Right ventricle myocardium superior (tissue), 1 donor: ENCODE measurements at places on chromosomes 6 and 20. TPM values are rescaled to one million over a fixed set of nuclear protein-coding genes. Genes with fewer than 3 reads are reported as not detected.

DNA sequence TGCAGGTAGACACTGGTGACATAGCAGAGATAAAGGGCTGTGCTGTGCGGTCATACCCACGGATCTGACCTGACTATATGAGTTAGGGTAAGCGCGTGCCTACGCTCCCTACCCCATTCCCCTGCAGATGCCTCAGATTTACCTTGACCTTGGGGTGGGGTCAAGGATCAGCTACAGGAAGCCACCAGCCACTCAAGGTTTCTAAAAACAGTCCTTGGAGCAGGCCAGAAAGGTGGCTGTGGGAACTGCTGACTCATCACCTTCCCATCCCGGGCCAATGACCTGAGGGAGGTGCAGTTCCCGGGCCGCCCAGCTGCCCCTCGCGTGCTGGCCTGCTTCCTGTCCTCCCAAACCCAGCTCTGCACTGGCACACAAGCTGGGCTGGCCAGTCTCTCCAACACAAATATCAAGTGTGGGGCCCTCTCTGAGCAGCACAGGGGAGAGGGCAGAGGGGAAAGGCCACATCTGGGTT, 23.0 kb downstream of the KCNK5 start:
- DNase-seq, result no peak

The EYA2 gene
- total RNA-seq, result 0.65 TPM

- DNase-seq, result no peak
These were observed 208.0 kb upstream of the KCNQ5 start for GRCh38 chr6:72413884-72414283.

The TCEA2 gene
- total RNA-seq, result 34.6 TPM

DNA sequence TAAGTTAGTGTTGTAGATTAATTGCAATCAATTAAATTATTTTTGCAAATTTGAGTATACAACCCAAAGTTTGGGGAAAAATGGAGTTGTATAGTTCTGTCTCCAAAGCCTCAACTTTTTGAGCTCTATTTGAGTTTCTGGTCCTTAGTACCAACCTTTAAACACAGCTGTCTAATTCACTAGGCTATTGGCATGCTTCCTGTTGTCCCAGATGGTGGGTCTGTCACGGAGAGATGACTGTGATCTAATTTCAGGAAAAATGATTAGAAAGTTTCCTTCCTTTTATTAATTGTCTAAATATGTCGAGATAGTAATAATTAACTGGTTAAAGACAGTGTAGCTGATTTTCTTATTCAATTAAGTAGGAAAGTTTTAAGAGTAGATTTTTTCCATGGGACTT, 109.6 kb downstream of the SCAF8 start:
- no peak for DNase-seq

The KHDRBS2 gene
- total RNA-seq, result not detected

The PTK7 gene
- 1.4 TPM for total RNA-seq

The OPRL1 gene
- 0.75 TPM for total RNA-seq

DNA sequence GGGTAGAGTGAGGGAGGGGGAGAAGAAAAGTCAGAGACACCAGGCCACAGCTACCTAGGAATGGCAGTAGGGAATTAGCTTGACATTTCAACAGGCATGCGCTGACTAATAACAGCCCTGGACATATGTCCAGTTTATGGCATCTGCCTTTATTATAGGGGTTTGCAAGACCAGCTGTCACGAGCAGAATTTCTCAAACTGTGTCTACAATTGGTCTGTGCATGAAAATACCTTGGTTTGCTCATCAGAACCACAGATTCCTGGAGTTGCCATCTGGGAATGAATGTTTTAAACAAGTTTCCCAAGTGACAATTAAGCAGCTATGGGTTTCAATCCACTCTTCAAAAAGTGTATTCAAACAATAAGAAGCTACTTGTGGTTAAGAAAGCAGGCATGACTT, 110.3 kb upstream of the ENPP5 start:
- no peak for DNase-seq

The E2F1 gene
- total RNA-seq, result 1.1 TPM

DNA sequence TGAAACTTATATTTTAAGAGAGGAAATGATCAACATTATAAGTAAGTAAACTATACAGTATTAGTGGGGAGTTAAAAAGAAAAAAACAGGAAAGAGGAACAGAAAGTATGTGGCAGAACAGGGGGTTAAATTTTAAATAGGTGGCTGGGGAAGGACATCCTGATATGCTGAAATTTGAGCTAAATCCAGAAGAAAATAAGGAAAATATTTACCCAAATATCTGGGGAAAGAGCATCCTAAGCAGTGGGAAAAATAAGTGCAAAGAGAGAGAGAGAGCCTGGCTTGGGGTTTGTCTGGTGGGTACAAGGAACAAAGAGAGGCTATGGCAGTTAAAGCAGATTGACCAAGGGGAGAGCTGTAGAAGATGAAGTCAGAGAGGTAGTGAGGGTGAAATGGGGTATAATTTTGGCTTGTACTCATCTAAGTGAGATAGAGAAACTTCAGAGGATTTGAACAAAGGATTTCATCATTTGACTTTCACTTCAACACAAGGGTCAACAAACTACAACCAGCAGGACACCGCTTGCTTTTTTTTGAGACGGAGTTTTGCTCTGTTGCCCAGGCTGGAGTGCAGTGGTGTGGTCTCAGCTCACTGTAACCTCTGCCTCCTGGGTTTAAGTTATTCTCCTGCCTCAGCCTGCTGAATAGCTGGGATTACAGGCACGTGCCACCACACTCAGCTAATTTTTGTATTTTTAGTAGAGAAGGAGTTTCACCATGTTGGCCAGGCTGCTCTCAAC, 328.4 kb upstream of the CNR1 start:
- DNase-seq, result no peak

DNA sequence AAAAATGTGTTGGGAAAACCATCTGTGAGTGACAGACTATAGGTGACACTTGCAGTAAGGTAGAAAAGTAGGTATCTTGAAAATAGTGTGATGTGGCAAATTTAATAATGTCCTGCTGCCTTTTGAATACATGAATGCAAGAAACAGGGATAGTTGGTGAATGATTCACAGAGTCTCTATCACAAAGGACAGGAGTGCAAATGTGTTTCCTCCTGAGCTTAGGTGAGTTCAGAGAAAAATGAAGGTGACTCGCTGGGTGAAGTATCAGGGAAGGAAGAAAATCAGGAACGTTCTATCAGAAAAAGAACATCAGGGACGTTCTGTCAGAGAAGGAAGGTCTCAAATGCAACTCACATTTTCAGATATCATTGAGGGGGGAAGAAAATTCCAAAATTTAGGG, 557.8 kb upstream of the SLC35B3 start:
- no peak for DNase-seq

The RAB44 gene
- total RNA-seq, result not detected

The COL11A2 gene
- total RNA-seq, result 0.94 TPM

GRCh38 chr6:75762063-75762462, 13.0 kb downstream of the MYO6 start:
- DNase-seq, result no peak

DNA sequence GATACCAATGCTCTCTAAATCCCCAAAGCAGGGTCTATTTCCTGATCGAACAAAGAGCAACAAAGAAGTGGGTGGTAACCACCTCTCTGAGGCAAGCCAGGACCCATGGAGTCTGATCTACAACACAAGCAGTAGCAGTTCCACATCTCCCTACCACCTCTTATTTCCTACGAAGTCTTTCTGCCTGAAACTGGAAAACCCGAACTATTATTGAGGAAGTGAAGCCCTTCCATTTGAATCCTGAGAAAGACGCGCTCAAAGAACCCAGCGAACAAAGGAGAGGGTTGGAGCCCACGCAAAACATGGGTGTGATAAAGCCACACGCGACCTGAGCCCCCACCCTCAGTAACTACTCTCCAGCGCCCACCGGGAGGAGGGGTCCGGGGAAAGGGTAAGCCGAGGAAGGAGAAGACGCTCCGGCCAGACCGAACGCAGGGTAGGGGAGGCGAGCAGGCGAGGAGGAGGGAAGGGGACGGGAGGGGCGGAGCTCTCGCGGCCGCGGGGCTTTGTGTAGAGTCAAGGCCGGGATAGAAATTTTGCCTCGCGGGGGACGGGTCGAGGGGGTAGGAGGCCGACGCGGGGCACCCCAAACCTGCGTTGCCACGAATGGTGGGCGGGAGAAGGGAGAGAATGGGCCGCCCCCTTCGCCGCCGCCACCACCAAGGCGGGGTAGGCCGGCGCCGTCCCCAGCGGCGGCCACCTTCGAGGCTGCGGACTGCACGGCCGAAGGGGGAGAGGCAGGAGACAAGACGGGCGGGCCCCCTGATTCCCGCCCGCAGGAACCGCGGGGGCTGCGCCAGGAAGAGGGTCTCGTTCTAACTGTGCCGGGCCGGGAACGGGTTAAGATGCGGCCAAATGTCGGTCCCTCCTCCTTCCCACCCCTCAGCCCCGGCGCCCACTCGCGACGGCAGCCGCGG, 802 bp downstream of the HDAC2 start:
- DNase-seq, result peak; percentile 73

- no peak for DNase-seq
These were observed 89.2 kb downstream of the FAM83B start for GRCh38 chr6:54935739-54936138.

DNA sequence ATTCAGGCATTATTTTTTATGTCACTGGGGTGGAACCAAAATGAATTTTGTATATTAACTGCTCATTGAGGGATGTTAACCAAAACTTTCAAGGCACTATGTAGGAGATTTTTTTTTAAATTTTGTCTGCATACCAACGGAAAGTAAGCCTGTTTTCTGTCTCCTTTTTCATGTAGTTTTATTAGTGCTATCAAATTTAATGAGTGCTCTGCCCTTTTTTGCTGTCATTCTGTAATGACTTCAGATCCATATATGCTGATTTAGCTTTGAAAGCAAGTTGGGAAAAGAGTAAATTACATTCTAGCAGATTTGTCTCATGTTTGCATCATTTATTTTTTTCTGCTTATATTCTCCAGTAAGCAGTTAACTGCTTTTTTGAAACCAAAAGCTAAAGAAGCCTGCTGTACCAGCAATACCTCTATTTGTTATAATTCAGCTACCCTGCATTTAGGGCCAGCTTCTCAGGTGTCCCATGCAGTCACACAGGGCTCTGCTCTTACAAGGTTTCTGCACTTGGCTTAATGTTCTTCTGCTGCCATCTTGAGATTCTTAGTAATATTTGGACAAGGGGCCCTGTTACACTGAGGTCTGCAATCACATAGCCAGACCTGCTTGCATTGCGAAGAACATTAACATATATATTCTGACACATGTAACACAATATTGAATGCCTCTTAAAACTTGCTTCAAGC, 429.0 kb downstream of the UTRN start:
- no peak for DNase-seq

- no peak for DNase-seq
These were observed 39.5 kb downstream of the FAM110A start for GRCh38 chr20:872855-873520.

- no peak for DNase-seq
These were observed 4.8 kb downstream of the COL19A1 start for GRCh38 chr6:69871107-69871506.

DNA sequence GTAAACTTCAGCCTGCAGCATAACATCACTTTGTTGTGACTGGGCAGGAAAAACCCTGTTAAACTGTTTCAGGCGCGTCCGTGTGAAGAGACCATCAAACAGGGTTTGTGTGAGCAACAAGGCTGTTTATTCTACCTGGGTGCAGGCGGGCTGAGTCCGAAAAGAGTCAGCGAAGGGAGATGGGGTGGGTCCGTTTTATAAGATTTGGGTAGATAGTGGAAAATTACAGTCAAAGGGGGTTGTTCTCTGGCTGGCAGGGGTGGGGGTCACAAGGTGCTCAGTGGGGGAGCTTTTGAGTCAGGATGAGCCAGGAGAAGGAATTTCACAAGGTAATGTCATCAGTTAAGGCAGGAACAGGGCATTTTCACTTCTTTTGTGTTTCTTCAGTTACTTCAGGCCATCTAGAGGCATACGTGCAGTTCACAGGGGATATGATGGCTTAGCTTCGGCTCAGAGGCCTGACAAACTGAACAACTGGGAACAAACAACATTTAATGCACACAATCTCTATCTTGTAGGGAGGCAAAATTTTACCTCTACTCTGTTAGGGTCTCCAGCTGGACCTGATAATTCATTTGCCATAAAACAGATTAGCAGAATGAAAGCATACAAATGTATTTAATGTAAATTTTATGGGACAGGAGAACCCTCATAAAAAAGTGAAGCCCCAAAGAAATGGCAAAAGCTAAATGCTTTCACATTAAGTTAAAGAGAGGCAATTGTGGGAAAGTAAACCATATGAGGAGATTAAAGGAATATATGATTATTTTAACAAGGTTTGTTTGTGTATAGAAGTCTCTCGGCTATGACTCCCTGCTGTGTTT, 58.3 kb upstream of the HFE start:
- no peak for DNase-seq

DNA sequence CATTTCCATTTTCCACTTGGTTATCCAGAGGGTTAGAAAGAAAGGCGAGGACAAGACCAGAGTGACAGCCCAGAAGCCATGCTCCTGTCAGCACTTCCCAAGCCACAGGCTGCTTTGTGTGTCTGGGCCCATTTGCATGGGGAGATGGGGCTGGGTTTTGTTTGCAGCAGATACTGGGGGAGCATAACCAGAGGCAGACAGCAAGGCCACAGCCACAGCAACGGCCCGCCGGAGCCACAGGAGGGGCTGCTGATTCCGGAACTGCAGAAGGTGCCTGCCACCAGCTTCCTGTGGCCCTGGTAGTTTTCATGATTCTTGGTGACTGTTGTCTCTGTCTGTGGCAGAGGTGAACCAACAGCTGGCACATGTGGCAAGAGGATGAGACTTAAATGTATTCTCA, 106.6 kb downstream of the DLL1 start:
- no peak for DNase-seq

The DEFB132 gene
- total RNA-seq, result not detected

DNA sequence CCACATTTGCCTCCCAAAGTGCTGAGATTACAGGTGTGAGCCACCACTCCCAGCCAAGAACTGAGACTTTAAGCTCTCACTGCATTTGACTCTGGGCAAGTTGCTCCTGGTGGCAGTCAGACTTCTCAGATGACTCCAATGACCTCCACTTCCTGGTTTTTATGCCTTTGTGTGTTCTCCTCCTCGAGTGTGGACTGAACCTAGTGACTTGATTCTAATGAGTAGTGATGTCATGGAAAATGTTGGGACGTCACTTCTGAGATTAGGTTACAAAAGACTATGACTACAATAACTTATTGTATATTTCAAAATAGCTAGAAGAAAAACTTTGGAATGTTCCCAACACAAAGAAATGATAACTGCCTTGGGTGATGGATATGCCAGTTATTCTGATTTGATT, 12.0 kb downstream of the SPINT3 start:
- no peak for DNase-seq

DNA sequence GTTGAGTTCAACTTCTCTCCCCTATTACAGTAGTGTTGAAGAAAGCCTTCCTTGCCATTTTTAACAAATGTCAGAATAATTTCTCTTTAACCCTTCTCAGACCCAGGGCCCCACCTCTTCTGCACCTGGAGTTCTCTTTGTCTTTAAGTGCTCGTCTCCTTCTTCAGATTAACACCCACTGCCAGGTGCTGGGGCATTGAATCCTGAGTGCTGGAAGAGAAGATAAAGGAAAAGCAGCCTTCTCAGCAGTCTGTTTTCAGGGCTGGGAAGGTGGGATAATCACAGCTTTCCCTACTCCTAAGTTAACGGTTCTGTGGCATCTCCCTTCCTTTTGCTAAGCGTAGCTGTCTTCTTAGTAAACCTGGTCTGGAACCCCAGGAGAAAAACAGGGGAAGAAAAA, 114.6 kb upstream of the TAB2 start:
- no peak for DNase-seq

- no peak for DNase-seq
These were observed 56.5 kb downstream of the DTNBP1 start for GRCh38 chr6:15606347-15606746.

The IL17F gene
- total RNA-seq, result not detected

The LINC00237 gene
- total RNA-seq, result not detected

The CRISP2 gene
- total RNA-seq, result not detected

The SCGN gene
- 1.2 TPM for total RNA-seq

GRCh38 chr6:30483677-30484279, 5.5 kb upstream of the HLA-E start:
- no peak for DNase-seq

The METTL24 gene
- 0.91 TPM for total RNA-seq
